ENCODE measurements at places on chromosomes 5 and 9.
A peak's percentile ranks its signal among the peaks of the same experiment; 100 is the strongest.

- DNase-seq = no peak
Observed at GRCh38 chr5:1031306-1031959, 22.8 kb downstream of the NKD2 start.

DNA sequence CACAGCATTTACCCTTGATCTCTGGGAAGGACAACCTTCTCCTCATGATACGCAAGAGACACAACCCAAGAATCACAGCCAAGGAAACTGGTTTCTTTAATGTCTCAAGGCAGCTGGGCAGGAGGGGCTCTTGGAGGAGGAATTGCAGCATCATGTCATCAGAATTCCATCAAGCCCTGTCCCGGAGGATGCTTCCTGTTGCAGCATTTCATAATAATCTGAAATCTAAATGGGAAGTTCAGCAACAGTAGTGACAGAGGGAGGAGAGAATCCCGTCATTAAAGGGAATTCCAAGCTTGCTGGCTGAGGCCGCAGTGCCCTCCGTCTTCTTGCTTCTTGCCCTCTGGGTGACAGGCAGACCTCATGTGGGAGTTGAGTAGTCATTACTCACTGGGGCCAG is 192.7 kb downstream of the TENT4A start:
- no peak for DNase-seq

DNA sequence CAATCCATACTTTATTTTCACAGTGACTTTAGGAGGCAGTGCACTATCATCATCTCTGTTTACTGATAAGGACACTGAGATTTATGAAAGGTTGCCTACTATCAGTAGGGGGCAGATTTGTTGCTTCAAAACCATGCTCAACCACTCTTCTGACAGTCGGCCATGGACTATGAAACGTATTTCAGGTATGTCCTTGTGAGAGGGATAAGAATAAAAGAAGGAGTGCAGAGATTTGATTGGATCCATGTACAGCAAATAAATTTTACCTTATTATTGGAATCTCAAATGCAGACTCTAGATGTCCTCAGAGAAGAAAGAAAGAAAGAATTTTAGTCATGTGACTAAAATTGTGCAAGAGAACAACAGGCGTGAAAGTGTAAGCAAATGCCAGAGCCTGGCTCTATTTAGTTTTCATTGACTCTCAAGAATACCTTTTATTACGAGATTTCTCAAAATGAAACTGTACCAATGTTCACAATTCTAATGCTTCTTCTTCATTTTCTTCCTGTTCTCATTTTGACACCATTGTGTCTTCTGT is 296.6 kb upstream of the RASA1 start:
- DNase-seq = no peak

DNA sequence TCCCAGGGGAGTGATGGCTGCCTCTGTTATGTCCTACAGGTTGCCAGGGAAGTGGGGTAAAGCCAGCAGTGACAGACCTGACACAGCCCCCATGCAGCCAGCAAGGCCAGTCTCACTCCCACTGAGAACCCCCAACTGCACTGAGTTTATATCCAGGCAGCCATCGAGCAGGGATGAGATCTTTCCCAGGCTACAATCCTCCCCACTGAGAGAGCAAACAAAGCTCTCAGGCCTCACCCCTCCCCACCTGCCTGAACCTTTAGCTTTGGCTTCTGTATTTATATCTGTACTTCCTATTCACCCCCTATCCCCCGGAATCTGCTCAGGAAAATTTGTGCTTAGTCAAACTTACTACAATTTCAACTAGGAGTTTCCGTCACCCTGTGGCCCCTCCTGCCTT is 284.1 kb downstream of the FAM170A start:
- DNase-seq = no peak

DNA sequence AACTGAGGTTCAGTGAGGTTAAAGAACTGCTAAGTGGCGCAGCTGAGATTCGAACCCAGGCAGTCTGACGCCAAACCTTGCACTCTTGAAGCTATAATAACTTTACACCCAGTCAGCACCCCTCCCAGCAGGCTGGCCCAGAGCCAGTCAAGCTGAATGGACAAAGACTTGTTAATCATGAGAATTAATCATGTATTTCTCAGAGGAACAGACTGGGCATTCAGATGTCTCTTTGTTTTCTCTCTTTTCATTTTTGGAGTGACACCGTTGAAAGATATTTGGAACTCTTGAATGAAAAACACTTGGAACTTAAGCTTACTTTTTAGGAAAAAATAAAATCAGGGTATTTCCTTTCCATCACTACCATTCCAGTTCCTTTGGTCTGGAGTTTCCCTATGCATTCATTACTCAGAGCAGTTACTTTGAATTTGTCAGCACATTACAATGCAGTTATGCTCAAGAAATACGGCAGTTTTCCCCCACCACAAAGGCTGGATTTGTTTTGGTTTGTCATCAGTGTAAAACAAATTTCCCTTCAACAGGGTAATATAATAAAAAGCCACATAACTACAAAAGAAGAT is 22.6 kb upstream of the MAMDC2 start:
- no peak for DNase-seq

- DNase-seq = no peak
Observed at GRCh38 chr5:18754201-18754600, 1119.9 kb downstream of the TAF11L14 start.

DNA sequence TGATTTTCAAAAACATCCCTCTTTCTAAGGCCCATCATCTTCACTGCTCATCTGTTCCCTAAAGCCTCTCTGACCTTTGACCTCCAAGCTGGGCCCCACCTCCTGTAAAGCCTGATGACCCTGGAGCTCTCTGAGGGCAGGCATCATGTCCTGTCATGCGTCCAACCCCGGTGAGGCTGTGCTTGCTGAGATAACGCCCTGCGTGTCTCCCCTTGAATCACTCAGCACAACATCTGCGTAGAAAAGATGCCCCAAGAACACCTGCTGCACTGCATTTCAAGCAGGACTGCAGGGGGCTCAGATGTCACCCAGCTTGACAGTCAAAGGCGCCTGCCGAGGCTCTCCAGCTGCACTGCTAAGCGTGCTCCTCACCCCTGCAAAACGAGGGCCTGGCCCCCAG is 78.0 kb downstream of the OTULIN start:
- DNase-seq = no peak

- DNase-seq = no peak
Observed at GRCh38 chr9:127540664-127541041, 71.4 kb upstream of the STXBP1 start.

- no peak for DNase-seq
Observed at GRCh38 chr5:50703367-50703666, 36.9 kb downstream of the PARP8 start.

GRCh38 chr5:169648725-169649310 is 11.7 kb downstream of the DOCK2 start:
- no peak for DNase-seq

GRCh38 chr5:107555425-107556090 is 115.2 kb downstream of the EFNA5 start:
- DNase-seq = no peak

- peak; percentile 33 for DNase-seq
Observed at GRCh38 chr5:66704790-66705425, 108.7 kb downstream of the MAST4 start.

DNA sequence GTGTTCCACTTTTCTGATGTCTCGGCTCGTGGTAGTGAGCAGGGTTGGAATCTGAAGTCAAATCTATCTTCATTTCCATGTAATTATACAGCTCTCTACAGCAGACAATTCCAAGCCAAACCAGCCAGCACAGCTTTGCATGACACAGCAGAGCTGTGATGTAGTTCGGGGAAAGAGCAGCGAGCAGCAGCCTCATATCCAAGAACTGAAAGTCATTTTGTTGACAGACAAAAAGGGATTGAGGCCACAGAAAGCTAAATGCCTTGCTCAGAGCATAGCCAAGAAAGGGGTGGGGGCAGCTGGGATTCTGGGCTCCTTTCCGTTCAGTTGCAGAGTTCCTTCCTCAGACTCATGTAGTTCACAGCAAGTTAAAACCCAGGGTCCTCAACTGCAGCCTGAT is 32.1 kb downstream of the LCP2 start:
- no peak for DNase-seq

DNA sequence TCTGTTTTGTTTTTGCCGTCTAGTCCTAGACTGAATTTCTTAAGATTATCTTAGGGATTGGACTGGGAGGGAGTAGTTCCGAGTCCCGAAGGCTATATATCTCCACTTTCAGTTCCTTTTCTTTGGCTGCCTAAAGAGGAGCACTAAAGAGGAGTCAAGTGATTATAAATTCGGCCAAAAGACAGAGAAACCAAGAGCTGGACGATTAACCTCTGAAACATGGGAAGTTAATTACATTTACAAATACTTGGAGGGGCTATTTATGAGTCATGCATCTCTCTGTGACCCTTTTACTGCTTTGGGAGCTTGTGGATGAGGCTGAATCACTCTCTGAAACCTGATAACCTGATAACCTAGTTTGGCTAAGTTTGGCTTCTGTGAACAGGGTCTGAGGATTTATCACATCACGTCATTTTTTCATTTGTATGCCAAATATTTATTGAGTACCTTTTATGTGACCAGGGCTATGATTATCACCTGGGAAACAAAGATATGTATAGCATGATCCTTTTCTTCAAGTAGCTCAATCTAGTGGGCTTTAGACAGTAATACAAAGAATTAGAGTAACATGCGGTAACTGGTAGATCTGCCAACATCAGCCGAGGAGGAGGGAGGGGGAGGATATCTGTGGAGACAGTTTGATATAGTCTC is 180.9 kb downstream of the CD180 start:
- DNase-seq = peak; percentile 69

GRCh38 chr5:29351170-29351569 is 1842.3 kb upstream of the CDH6 start:
- DNase-seq = no peak

DNA sequence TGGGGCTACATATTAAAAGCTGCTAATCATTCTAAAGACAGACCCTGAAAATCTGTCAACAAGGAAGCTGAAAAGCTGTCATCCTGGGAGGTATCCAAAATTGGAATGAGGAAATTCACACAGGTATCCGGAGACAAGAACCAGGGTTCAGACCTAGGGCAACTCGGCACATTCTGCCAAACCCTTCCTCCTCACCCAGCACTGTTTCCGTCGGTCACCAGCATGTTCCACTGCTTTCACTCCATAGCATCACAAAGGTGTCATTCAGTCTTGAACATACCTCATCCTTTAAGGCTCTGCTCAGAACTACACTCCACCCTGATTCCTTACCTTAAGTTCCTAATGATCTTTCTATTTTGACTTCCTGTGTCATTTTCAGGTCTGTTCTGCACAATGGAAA is 153.1 kb upstream of the RASA1 start:
- no peak for DNase-seq

DNA sequence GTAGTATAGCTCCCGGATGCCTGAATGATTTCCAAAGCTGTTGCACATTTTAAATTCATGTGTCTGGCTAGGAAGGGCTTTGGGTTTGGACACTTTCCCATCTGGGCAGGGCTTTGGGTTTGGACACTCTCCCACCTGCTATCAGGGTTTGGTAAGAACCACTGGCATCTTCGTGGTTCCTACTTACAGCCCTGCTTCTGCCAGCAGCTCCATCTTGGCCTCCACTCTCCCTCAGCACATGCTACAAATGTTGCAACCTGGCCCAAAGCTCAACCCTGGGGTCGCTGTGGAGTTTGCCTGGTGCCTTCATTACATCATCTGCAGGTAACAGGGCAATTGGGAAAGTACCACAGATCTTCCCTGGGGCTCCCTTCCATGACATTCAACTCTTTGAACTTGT is 3.5 kb downstream of the TMCO6 start:
- DNase-seq = no peak

GRCh38 chr5:9166202-9167112 is 379.4 kb downstream of the SEMA5A start:
- DNase-seq = no peak

DNA sequence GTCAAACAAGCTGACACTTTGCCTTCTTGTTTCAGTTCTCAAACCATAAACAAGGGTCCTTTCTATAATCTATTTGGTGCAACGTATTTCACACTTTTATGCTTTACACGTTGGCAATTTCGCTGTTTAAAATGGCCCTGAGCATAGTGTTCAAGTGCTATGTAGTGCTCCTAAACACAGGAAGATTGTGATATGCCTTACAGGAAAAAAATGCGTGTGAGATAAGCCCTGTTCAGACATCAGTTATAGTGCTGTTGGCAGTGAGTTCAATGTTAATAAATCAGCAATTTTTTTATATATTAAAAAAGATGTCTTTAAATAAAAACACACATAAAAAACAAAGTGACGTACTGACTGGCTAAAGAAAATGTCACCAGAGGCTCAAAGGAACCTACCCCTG is 23.9 kb downstream of the CLINT1 start:
- no peak for DNase-seq

DNA sequence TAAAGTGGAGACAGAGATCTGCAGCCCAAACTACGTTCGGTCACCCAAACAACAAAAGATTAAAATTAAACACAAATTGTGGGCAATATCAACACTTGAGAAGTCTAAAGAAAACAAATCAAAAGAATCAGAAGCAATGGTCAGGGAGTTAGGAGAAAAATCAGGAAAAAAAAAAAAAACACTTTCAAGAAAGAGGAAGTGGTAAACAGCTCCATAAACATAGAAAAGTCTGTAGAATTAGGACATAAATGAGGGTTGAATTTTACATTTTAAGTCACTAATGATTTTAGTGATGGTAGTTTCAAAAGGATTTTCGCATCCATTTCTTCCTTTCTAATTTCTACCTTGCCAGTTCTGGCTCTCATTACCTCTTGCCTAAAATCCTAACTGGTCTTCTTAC is 10.1 kb downstream of the RNF145 start:
- no peak for DNase-seq

DNA sequence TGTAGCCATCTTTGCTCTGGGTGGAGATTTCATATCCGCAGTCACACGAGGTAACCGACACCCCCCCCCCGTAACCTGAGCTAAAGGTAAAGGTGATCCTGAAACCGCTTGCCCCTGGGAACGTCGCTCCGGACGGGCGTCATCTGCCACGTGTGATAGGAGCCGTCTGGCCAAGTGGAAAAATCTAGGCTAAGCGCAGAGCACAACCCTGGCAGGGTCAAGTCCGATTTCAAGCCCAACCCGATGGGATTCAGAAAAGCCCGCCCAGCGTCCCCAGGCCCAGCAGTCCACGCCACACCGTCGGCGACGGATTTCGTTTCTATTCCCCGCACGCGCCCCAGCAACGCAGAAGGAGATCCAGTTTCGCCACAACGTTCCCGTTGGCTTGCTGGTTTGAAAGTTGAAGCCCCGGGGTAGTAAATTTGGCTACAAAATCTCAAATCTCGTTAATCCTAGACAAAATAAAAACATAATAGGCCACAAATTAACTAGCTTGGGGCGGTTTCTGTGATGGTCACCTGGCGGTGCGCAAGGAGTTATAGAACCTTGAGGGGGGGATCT is 32.4 kb upstream of the NFIB start:
- no peak for DNase-seq

GRCh38 chr5:93677359-93677891 is 64.0 kb downstream of the POU5F2 start:
- peak; percentile 85 for DNase-seq
